ENCODE measurements at places on chromosomes 4 and X.
A peak's percentile ranks its signal among the peaks of the same experiment; 100 is the strongest.

- no peak for DNase-seq
These were observed 12.4 kb downstream of the SLC34A2 start for GRCh38 chr4:25667931-25668557.

GRCh38 chr4:4521136-4521535, 20.7 kb downstream of the STX18 start:
- DNase-seq = no peak

GRCh38 chr4:1907848-1908525, 36.8 kb downstream of the NSD2 start:
- no peak for DNase-seq

GRCh38 chr4:12846368-12846767, 637.8 kb downstream of the RAB28 start:
- no peak for DNase-seq

- peak; percentile 58 for DNase-seq
These were observed 92.8 kb downstream of the CBR4 start for GRCh38 chr4:168917138-168917779.

GRCh38 chr4:146123231-146123630, 52.3 kb upstream of the LSM6 start:
- DNase-seq = no peak

DNA sequence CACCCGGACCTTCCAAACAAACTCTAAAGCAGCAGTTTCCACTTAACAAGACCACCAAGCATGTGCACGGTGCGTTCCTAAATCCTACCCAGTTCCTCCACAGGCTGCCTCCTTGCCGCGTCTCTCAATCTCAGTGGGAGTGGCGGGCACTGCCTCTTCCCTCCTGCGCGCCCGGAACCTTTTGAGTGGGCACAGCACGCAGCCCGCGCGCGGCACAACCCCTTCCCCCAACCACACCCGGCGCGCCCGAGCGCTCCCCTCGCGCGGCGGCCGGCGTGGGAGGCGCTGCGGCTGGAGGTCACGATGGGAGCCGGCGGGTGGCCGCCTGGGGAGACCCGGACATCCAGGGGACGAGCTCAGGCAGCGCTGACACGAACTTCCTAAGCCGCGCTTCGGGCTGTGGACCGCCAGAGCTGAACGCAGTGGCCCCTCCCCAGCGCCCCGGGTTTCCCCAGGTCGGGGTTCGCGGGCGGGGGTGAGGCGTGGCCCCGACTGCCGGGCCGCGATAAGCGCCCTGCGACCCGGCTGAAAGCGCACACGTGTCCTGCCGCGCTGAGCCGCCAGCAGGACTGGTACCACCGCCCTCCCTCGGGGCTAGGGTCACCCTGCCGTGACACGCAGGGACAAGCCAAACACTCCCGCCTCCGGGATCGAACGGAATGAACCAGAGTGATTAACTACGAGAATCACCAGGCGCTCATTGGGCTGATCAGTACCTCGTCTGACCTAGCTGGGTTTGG, at the start of gene ABCG2:
Gene ABCG2 (minus strand): TSS at position 151 of the 740 bp plus-strand sequence. CDS start 18,644 bp downstream, outside the sequence.
- peak; percentile 20 for DNase-seq

DNA sequence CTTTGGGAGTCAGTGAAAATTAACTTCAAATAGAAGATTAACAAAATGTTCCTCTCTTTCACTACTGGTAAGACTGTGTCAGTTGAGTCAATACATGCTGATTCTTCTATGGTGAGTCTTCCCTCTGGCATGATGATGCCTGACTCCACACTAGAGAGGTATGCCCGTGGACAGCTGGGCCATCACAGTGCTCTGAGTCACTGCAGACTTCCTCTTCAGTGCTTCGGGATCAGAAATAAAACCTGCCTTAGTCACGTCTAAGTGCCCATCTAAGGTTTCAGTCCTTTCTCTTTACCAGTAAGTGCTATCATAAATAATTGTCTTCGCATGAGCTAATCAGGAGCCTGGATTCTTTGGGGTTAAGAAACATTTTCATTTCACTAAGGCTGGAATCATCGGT, 1.6 kb upstream of the ASB5 start:
- DNase-seq = peak; percentile 94

GRCh38 chr4:145216535-145216934, 36.1 kb upstream of the OTUD4 start:
- peak; percentile 28 for DNase-seq

GRCh38 chr4:8769645-8770517, 101.8 kb downstream of the HMX1 start:
- no peak for DNase-seq

DNA sequence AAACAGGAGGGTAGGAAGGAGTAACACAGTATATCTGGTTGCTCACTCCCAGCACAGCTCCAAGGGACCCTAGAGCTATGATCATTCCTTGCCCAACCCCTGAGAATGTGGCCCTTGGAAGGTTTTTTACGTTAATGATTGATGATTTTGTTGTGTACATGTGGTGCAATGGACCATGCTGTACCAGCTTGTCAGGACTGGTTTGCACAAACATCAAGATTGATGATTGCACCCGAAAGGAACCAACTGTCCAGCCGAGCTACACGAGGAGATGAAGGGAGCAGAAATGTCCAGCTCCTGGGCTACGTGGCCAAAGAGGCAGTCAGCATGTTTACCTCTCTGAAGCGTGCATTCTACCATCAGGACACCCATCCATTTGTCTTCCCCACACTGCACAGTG, 83.2 kb upstream of the USP9X start:
- DNase-seq = no peak

DNA sequence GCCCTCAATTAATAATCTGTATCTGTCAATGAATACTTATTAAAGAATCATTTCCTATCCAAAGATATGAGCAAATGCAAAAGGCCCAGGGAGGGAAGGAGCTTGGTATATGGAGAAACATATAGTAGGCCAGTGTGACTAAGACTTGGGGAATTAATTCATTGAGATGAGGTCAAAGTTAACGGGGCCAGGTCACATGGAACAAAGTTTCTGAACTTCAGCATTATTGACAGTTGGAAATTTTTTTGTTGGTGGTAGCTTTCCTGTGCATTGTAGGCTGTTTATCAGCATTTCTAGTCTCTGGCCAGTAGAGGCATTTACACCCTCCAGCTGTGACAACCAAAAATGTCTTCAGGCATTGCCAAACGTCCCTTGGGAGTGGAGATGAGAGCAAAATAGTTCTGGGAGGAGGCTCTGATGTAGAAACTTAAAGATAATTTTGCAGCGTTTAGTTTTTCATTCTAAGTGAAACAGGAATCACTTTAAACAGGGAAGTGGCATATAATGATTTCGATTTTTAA, 202.0 kb downstream of the SLC4A4 start:
- DNase-seq = no peak

DNA sequence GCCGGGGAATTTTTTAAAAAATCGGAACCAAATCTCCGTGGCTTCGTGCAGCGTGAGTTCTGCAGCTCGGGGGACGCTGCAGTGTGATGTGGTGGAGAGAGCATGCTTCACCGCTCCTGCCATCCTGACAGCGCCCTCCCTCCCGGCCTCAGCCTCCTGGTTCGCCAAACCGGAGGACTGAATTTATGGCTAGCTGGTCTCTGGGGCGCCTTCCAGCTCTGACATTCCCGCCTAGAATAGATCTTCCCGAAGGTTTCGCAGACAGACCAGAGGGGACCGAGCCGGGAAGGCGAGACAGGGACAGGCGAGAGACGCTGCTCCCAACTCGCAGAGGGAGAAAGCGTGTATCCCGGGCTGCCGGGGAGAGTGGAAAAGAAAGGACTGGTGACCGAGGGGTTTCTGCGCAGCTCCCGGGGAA, 25.9 kb downstream of the HOPX start:
- DNase-seq = peak; percentile 22

- no peak for DNase-seq
These were observed at the start of gene CCDC120 for GRCh38 chrX:49058794-49059193. Gene CCDC120 (plus strand): TSS chrX:49058999. CDS start chrX:49062042, 3,043 bp downstream.

- no peak for DNase-seq
These were observed 250.6 kb downstream of the SNCA start for GRCh38 chr4:89586318-89586717.

DNA sequence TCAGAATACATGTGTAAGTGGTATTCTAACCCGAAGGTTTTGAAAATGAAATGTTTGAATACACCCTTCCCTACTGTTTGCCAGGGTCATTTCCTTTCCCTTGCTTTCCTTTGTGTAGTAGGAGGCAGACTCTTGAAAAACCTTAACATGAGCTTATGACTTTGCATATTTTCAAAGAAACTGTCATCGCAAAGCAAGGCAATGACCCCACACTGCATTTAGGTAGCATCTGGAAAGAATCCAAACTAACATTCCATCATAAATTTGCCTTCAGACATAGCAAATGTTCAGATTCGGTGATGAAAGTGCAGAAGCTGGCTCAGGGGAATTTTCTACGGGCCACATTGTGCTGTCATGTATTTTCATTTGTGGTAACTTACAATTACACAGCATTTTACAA, 32.3 kb downstream of the SH2D1A start:
- no peak for DNase-seq

DNA sequence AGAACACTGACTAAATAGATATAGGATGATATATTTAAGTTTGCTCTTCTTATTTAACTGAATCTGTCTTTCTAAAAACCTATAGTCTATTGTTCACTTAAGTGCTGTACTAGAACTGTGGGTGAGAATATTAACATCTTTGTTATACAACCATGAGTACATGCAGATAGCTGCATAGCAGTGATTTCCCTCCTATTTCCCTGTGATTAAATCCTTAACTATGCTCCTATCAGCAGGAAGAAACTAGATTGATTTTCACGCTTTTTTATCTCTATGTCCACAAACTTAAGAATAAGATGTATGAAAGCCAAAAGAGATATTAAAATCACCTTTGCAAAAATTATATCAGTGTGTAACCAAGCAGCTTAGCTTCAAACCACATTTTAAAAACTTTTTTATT, 11.3 kb upstream of the UGT2A3 start:
- no peak for DNase-seq

- no peak for DNase-seq
These were observed 880.8 kb downstream of the TECRL start for GRCh38 chr4:63528256-63528991.

GRCh38 chr4:78784236-78784865, 8.2 kb downstream of the BMP2K start:
- peak; percentile 78 for DNase-seq

DNA sequence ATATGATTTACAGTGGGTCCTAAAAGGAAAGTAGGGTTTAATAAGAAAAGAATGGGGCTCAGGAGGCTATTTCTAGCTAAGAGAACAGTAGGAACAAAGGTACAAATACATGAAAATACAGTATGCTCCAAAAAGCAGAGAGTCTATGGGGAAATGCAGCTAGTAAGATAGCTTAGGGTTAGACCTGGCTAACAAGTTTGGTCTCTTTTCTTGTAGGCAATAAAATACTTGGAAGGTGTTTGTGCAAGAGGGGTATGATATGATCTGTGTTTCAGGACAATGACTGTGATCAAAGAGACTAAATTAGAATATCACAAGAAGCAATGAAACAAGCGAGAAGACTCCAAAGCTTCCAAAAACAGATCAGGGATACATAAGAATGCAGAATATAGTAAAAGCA, 33.5 kb upstream of the SH3KBP1 start:
- no peak for DNase-seq

DNA sequence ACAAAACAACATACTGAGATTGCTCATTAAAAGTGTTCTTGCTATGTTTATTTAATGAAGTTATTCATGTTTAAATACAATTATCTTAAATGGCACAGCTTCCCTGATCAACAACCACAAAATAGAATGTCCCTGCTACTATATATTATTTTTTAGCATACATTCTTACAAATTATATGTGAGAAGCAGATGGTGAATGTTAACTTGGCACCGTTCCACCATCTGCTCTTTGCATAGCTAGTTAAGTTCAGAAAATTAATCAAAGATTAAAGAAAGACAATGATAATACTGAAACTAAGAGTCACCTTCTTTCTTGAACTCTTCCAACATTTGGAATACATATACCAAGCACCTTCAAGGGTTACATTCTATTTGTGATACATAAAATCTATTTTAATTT, 94.2 kb downstream of the PPP3CA start:
- DNase-seq = no peak

DNA sequence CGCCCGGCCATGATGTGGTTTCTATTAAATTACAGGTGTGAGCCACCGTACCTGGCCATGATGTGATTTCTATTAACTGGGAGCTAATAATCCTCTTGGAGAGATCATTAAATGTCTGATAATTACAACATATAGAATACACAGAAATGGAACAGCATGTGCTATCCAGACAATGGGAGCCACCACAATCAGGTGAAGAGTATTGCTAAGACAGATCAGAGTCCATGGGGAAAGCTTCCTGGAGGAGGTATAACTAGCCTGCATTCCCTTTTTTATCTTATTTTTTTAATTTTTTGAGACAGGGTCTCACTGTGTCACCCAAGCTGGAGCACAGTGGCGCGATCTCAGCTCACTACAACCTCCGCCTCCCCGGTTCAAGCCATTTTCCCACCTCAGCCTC, 146.8 kb downstream of the CHRNA9 start:
- no peak for DNase-seq

- no peak for DNase-seq
These were observed 858.9 kb upstream of the PCDH7 start for GRCh38 chr4:29861307-29861706.

DNA sequence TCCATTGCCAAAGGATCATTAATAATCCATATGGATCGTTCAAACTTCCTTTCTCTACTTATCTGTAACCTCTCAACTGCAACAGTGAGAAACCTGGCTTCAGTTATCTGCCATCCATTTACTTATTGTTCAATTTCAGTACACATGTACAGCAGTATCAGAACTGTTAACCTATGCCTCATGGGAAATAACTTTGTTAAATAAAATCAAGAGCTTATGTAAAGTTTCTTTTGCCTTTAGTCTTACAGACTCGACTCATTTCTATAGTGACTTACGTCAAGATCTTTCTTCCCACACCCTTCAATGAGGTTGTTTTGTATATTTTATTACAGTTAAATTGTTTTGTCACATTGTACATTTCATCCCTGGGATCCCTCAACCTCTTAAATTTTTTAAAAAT, 11.4 kb downstream of the UBQLN2 start:
- DNase-seq = no peak

GRCh38 chr4:94084155-94084554, 123.5 kb upstream of the SMARCAD1 start:
- DNase-seq = no peak

DNA sequence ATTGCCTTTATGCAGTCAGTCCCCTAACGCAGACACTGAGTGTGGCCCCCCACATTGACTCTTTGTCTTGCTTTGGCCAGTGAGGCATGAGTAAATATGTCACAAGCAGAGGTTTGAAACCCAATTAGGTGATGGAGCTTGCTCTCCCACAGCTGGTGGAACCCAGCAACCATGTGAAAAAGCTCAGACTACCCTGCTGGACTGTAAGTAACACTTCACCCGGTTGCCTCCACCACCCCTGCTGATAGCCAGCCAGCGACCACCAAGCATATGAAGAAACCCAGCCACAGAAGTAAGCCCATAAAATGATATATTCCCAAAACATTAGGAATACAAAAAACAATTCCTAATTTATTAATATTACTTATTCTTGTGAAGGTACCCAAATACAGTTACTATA, 21.6 kb upstream of the PDCL2 start:
- DNase-seq = no peak

- no peak for DNase-seq
These were observed 111.6 kb downstream of the MAGEE2 start for GRCh38 chrX:75673468-75673867.

- DNase-seq = no peak
These were observed 54.6 kb upstream of the LDB2 start for GRCh38 chr4:16952896-16953630.

- DNase-seq = no peak
These were observed 511.6 kb upstream of the PRKX start for GRCh38 chrX:4225086-4225485.

- no peak for DNase-seq
These were observed 364.0 kb downstream of the TMA16 start for GRCh38 chr4:163858515-163858914.

Data from AG08395 (cell line).